T-helper 9 cell (primary cell): ENCODE measurements at places on chromosomes 6 and 20.

GRCh38 chr20:63821811-63822210 lies 9.3 kb downstream of the ZBTB46 start:
- no peak for DNase-seq

- DNase-seq, result no peak
Observed at GRCh38 chr6:5499644-5500306, 238.5 kb downstream of the FARS2 start.

- DNase-seq, result no peak
Observed at GRCh38 chr6:11324453-11325015, 92.1 kb upstream of the NEDD9 start.

GRCh38 chr6:18545726-18546125 lies 158.6 kb downstream of the RNF144B start:
- DNase-seq, result no peak

GRCh38 chr6:75842191-75842590 lies 93.2 kb downstream of the MYO6 start:
- no peak for DNase-seq

DNA sequence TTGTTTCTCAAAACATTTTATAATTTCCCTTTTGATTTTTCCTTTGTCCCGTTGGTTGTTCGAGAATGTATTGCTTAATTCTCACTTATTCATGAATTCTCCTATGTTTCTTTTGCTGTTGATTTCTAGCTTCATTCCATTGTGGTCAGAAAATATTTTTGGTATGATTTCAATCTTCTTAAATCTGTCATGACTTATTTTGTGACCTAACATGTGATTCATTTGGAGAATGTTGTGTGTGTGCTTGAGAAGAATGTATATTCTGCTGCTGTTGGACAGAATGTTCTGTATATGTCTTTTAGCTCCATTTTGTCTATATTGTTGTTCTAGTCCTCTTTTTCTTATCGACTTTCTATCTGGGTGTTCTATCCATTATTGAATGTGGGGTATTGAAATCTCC lies 286.2 kb upstream of the RNF217 start:
- DNase-seq, result no peak

- DNase-seq, result peak; percentile 44
Observed at GRCh38 chr6:26003102-26003694, 40.6 kb downstream of the TRIM38 start.
